Subcutaneous preadipocyte (primary cell): ENCODE measurements at places on chromosomes 13 and 19. TPM values are rescaled to one million over a fixed set of nuclear protein-coding genes. Genes with fewer than 3 reads are reported as not detected.

KIR3DL1 gene
- total RNA-seq, result not detected in 2 replicates

PPFIA3 gene
- 0.78 and 1.8 TPM in 2 replicates for total RNA-seq

SSC5D gene
- total RNA-seq, result 9.2 and 14.7 TPM in 2 replicates

LGALS7 gene
- not detected in 2 replicates for total RNA-seq

FGF9 gene
- not detected in 2 replicates for total RNA-seq
